ENCODE measurements at places on chromosomes 1 and 21.

DNA sequence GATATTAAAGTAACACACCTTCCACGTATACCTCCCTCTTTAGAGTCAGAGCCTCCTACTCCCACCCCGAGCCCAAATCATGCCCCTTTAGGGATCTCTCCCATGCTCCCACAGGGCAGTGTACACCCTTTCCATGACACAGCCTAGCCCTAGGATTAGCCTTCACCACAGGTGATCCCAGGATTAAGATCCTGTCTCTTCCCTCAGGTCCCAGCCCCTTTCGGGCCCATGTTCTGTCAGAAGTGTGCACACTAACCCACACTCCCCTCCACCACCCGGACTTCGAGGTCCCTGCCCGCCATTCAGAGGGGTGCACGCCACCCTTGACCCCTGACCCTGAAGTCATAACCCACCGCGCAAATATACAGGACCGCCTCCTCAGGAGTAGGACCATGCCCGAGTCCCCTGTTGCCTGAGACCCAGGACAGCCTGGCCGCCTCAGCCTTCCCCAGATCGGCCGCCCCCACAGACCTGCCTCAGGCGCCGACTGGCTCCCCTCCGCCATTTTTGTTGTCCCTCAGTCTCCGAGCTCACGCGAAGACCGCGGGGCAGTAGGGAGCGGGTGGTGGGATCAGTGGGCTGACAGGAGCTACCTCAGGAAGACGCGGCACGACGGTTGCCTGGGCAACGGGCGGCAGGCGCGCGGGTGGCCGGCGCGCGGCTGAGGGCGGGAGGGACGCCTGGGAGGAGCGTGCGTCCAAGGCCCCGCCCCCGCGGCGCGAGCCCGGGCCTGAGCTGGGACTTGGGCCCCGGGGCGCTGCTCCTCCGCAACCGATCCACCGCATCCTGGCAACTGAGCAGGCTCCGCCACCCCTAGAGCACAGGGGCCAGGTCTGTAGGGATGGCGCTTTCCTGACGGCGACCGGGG, at the start of gene AGBL4:
AGBL4 (minus strand) TSS at position 663 of the 868 bp plus-strand sequence.
- DNase-seq: no peak

GRCh38 chr1:242546849-242547729, 22.6 kb upstream of the PLD5 start:
- no peak for DNase-seq

DNA sequence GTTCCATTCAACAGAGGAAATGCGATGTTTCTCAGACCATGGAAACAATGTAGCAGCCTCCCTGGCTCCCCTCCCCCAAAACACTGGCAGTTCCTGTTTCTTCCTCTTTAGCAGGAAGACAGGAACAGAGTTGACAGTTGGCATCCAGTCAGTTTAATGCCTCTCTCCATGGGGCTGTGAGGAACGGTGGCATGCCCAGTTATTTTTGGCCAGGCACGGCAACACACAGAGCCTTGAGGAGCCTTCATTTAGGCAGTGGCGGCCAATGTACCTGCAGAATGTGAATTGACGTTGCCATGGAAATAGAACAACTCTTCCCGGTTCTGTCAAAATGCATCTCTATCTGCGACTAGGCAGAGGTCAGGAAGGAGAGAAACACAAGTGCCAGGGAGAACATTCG, 330.6 kb downstream of the DSCAM start:
- no peak for DNase-seq

DNA sequence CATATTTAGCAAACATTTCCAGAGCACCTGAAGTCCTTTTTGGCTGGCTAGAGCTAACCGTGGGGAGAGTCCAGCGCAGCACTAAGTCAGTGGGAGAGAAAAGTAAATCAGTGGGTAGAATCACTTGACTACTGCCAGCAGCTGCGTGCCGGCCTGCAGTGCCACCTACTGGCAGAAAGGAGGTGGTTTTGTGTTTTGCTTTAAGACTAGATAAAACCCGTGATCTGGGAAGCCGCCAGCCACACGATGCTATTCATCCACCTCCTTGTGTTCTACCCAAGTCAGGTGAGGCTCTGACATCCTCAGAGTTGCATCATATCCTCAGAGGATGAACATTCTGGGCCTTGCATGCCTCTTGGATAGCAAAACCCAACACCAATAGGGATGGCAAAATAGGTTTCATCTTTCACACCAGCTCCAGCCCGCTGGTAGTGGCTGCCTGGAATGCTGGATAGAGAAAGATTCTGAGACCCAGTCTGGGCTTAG, 14.1 kb upstream of the HEYL start:
- DNase-seq: peak; percentile 88

DNA sequence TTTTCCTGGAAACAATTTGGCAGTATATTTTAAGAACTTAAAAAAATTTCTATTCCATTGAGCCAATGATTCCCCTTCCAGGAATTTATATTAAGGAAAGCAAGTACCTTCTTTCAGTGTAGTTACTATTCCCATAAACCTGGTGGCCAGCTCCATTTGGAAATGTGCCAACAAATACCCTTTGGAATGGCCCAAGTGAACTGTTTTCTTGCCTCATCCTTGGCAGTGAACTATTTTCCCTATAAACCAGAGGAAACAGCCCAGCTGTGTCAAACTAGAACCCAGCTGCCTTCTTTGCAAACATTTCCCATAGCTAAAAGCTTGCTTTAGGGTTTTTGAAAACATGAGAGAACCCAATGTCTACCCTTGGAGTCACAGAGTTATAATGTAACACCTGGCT, 496.9 kb downstream of the NEGR1 start:
- DNase-seq: no peak

DNA sequence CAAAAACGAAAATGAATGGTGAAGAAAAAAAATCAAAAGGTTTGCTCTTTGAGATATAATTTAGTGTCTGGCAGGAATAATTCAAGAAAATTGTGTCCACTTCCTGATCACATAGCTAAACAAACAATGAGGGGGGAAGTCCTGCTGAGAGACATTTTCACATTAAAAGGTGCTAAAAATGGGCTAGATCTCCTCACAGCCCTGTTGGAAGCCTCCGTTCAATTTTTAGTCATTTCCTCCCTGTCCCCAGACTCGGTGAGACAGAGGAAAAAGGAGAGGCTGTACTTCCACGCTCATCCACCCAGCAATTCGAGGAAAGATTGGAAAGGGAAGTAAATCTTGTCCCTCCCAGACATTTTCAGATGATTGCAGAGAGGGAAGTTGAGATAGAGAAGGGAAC, 103.7 kb downstream of the BARHL2 start:
- no peak for DNase-seq

- DNase-seq: no peak
These were observed 169.2 kb downstream of the ZNF281 start for GRCh38 chr1:200240656-200241055.

DNA sequence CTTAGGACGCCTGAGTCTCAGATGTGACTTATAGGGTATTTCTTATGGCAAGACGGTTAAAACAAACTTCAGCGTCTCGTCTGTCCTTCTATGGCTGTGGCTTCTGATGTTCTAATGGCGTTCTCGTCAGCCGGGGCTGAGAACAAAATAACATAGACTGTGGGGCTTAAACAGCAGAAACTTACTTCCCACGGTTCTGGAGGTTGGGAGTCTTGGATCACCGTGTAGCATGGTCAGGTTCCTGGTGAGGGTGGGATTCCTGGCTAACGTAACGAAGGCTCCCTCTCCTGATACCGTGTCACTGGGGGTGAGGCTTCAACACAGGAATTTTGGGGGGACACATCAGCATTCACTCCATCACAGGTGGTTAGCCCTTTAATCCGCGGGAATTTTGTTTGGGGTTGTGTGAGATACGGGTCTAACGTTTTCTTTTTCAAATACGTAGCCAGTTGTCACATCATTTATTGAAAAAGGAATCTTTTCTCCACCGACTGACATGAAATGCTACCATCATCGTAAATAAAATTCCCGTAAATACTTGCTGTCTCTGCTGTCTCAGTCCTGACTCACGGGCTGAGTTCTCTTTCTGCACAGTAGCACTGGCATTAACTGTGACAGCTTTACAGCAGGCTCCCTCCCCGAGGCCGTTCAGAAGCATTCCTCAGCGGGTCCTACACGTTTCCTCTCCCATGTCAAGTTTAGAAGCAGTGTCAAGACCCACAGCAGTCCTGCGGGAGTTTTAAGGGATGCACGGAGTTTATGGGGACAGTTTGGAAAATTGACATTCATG, 8.1 kb upstream of the POFUT2 start:
- peak; percentile 78 for DNase-seq

Data from coronary artery (tissue), 2 donors.